ENCODE measurements at places on chromosomes 3 and 15. TPM values are rescaled to one million over a fixed set of nuclear protein-coding genes. Genes with fewer than 3 reads are reported as not detected.

DNA sequence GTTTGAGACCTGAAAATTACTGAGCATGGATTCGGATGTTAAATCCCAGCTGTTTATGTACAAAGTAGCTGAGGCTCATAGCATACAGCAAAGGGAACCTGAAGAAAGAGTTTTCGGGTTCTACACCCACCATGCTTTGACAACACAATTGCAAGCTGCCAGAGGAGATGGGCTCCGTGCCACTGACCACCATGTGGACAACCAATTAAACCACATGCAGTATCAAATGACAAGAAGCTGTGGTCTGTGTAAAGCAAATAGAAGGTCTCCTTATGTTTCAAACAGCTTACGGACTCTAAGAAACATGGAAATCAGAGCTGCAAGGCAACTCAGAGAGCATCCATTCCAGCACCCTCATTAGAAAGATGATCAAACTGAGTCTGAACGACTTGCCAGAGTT, 12.9 kb downstream of the GABRB3 start:
- H3K4me1 ChIP-seq = peaks cover 75% of the 10 kb centered on the region
- DNase-seq = no peak
- no peaks in the 10 kb centered on the region for H3K27me3 ChIP-seq
- no peak overlapping the region for H3K4me3 ChIP-seq

DNA sequence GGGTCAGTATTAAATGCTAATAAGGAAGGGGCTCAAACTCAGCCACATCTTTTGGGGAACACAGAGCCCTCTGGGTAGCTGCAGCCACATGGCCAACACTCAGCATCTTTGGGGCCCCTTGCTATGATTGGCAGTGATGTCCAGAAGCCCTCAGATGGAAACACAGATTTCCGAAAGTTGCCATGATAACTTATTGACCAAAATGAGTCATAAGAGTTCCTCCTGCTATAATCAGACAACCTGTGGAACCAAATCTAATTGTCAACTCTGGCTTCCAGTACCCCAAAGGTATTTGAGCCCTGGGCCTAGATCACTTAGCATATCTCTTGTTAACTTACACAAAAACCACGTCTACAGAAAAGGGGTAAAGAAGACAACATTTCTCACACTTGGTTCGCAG, 392.2 kb downstream of the KCNH8 start:
- H3K36me3 ChIP-seq = no peaks in the 10 kb centered on the region
- no peak for DNase-seq
- no peaks in the 10 kb centered on the region for H3K27me3 ChIP-seq
- H3K4me1 ChIP-seq = no peaks in the 10 kb centered on the region
- H3K27ac ChIP-seq = no peak overlapping the region

DNA sequence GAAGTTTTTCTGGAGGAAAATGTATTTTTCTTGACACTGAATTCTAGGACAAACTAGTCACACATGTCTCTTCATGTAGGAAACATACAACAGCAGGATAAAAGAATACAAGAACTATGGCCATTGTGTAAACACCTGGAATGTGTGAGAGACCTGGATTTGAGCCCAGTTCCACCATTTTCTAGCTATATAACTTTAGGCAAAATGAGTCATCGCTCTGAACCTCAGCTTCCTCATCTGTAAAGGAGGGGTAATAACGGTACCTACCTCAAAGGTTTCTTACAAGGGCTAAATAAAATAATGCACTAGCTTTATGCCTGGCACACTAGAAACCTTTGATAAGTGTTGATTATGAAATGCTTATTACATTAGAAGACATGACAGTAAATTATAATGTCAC, 57.8 kb downstream of the RIOX2 start:
- DNase-seq = no peak
- no peak overlapping the region for H3K4me3 ChIP-seq
- H3K4me1 ChIP-seq = peaks cover 12% of the 10 kb centered on the region
- H3K27me3 ChIP-seq = no peaks in the 10 kb centered on the region
- H3K36me3 ChIP-seq = no peaks in the 10 kb centered on the region
- no peak overlapping the region for H3K27ac ChIP-seq

DNA sequence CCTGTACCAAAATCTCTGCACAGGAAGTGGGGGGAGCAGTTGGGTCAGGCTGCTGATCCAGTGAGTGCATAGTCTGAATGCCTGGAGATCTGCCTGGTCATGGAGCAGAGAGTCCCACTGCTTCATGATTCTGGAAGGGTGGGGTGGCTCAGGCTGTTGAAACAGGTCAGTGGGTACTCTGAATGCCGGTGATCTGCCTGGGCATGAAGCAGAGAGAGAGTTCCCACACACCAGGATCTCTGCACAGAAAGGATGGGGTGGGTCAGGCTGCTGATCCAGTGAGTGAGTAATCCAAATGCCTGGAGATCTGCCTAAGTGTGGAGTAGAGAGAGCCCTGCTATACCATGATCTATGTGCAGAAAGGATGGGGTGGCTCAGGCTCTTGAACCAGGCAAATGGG, 16.1 kb upstream of the GCSAM start:
- DNase-seq = no peak
- no peaks in the 10 kb centered on the region for H3K27me3 ChIP-seq
- no peaks in the 10 kb centered on the region for H3K4me1 ChIP-seq
- H3K27ac ChIP-seq = no peak overlapping the region
- H3K4me3 ChIP-seq = no peak overlapping the region

Gene SETD2
- total RNA-seq = 45.2 TPM

- no peak overlapping the region for H3K27ac ChIP-seq
- no peaks in the 10 kb centered on the region for H3K4me1 ChIP-seq
- no peak for DNase-seq
- no peaks in the 10 kb centered on the region for H3K27me3 ChIP-seq
- H3K36me3 ChIP-seq = no peaks in the 10 kb centered on the region
These were observed 21.8 kb downstream of the MGLL start for GRCh38 chr3:127800508-127800907.

Gene NDN
- 98.1 TPM for total RNA-seq

GRCh38 chr3:25412269-25412668, 15.8 kb upstream of the RARB start:
- H3K27ac ChIP-seq = no peak overlapping the region
- H3K4me1 ChIP-seq = no peaks in the 10 kb centered on the region
- H3K27me3 ChIP-seq = no peaks in the 10 kb centered on the region
- DNase-seq = no peak
- H3K4me3 ChIP-seq = no peak overlapping the region

Gene GPR176
- 248 TPM for total RNA-seq

Gene SAMD7
- not detected for total RNA-seq

- peaks cover 21% of the 10 kb centered on the region for H3K4me1 ChIP-seq
- no peaks in the 10 kb centered on the region for H3K27me3 ChIP-seq
- H3K27ac ChIP-seq = no peak overlapping the region
- peaks cover 10% of the 10 kb centered on the region for H3K36me3 ChIP-seq
- H3K4me3 ChIP-seq = no peak overlapping the region
These were observed 7.3 kb downstream of the FYCO1 start for GRCh38 chr3:45988362-45988761.

DNA sequence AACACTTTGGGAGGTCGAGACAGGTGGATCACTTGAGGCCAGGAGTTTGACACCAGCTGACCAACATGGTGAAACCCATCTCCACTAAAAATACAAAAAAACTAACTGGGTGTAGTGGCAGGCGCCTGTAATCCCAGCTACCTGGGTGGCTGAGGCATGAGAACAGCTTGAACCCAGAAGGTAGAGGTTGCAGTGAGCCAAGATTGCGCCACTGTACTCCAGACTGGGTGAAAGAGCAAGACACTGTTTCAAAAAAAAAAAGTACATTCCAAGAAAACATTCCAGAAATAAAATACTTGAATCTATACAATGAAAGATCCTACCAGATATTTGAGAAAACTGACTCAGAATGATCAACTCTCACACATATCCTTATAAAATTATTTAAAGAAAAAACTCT, 30.4 kb downstream of the TFDP2 start:
- peaks cover 8% of the 10 kb centered on the region for H3K4me1 ChIP-seq
- DNase-seq = no peak
- H3K36me3 ChIP-seq = no peaks in the 10 kb centered on the region
- H3K27ac ChIP-seq = no peak overlapping the region

- peak overlapping the region; percentile 72 for H3K27ac ChIP-seq
- H3K27me3 ChIP-seq = no peaks in the 10 kb centered on the region
- peak overlapping the region; percentile 31 for H3K4me3 ChIP-seq
- H3K36me3 ChIP-seq = no peaks in the 10 kb centered on the region
These were observed 46.3 kb downstream of the NANOGP8 start for GRCh38 chr15:35038626-35039451.

Gene CHRNA7
- total RNA-seq = 5.1 TPM

GRCh38 chr3:147411815-147412241, 2.7 kb downstream of the ZIC1 start:
- H3K27ac ChIP-seq = no peak overlapping the region
- DNase-seq = peak; percentile 49
- H3K36me3 ChIP-seq = no peaks in the 10 kb centered on the region
- H3K4me3 ChIP-seq = peak overlapping the region; percentile 71
- H3K4me1 ChIP-seq = peaks cover 80% of the 10 kb centered on the region
- peaks cover 98% of the 10 kb centered on the region for H3K27me3 ChIP-seq

Gene ANP32A
- 190 TPM for total RNA-seq

- H3K4me3 ChIP-seq = no peak overlapping the region
- H3K27ac ChIP-seq = no peak overlapping the region
- DNase-seq = peak; percentile 91
- H3K27me3 ChIP-seq = no peaks in the 10 kb centered on the region
These were observed 38.2 kb upstream of the FAM174B start for GRCh38 chr15:92693691-92694331.

Gene C3orf22
- total RNA-seq = not detected

GRCh38 chr3:194976874-194977273, 291.2 kb downstream of the FAM43A start:
- no peaks in the 10 kb centered on the region for H3K27me3 ChIP-seq
- H3K4me1 ChIP-seq = no peaks in the 10 kb centered on the region
- H3K36me3 ChIP-seq = no peaks in the 10 kb centered on the region
- H3K27ac ChIP-seq = no peak overlapping the region
- DNase-seq = no peak
- no peak overlapping the region for H3K4me3 ChIP-seq

Gene EPHB1
- total RNA-seq = 5.2 TPM

DNA sequence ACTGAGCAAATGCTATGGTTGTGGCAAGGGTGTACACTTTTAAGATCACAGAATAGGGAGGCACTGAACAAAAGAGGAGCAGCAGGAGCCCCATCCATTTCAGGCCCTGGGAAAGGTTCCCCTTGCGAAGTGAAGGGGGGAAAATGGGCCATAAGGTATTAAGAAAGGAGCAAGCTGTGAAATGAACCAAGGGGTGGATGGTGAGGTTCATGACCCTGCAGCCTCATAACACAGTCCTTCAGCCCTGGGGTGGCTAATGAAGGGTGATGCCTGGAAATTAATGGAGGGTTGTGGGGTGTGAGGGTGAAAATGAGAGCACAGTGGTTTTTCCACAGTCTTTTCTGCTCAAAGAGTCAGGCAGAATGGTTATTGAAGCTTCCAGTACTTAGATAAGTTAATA, 150.1 kb downstream of the PDZRN3 start:
- peaks cover 3% of the 10 kb centered on the region for H3K4me1 ChIP-seq
- no peak overlapping the region for H3K4me3 ChIP-seq
- no peak overlapping the region for H3K27ac ChIP-seq
- DNase-seq = no peak

GRCh38 chr3:114307222-114307830, 13.5 kb downstream of the TIGIT start:
- H3K27me3 ChIP-seq = no peaks in the 10 kb centered on the region
- H3K27ac ChIP-seq = no peak overlapping the region
- no peak overlapping the region for H3K4me3 ChIP-seq
- H3K4me1 ChIP-seq = no peaks in the 10 kb centered on the region

Gene SPTBN5
- total RNA-seq = 1.1 TPM

Gene CAMK2N2
- total RNA-seq = 1.5 TPM

- H3K27me3 ChIP-seq = no peaks in the 10 kb centered on the region
- no peaks in the 10 kb centered on the region for H3K4me1 ChIP-seq
- no peaks in the 10 kb centered on the region for H3K36me3 ChIP-seq
These were observed 195.7 kb downstream of the ZIC4 start for GRCh38 chr3:147210676-147211075.

DNA sequence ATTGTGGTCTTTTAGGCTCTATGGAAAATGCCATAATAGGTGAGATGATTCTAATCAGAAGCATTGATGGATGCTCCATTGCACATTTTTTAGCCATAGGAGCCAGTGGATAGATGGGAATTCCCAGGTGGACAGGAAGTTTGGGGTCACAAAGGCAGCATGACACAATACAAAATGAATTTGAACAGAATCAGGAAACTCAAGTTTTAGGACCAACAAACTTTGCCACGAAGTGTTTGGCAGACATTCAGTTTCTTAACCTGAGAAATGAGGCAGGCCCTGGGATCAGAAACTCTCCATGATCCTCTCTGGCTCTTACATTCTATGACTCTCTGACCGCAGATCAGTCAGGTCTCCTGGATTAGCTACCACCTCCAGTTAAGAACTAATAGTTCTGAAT, 275.4 kb downstream of the TIGIT start:
- no peak for DNase-seq
- peaks cover 52% of the 10 kb centered on the region for H3K4me1 ChIP-seq
- H3K27ac ChIP-seq = no peak overlapping the region
- H3K27me3 ChIP-seq = no peaks in the 10 kb centered on the region

DNA sequence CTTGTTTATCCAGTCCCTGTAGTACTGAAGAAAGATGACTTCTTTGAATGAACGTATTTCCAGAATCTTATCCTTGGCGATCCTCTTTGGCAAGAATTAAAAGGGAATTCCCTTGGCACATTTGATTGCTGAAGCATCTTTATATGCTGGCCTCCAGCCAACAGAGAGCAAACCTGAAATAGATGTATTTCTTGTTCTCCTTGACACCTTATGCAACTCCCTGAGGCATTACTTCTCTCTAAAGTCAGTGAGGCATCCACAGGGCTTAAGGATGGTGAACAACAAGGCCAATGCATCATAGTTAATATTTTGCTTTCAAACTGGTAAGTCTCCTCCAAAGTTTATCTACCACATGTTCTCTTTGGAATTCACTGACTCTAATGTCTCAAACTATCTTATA, 450.9 kb upstream of the THRB start:
- no peaks in the 10 kb centered on the region for H3K36me3 ChIP-seq
- H3K4me1 ChIP-seq = no peaks in the 10 kb centered on the region
- H3K27ac ChIP-seq = no peak overlapping the region
- H3K4me3 ChIP-seq = no peak overlapping the region
- no peak for DNase-seq
- peaks cover 49% of the 10 kb centered on the region for H3K27me3 ChIP-seq

GRCh38 chr3:45252826-45253225, 26.7 kb upstream of the TMEM158 start:
- no peak for DNase-seq
- H3K4me1 ChIP-seq = peaks cover 6% of the 10 kb centered on the region
- H3K27ac ChIP-seq = no peak overlapping the region
- no peaks in the 10 kb centered on the region for H3K27me3 ChIP-seq

Gene LMAN1L
- total RNA-seq = not detected

Gene CYP8B1
- total RNA-seq = not detected

- H3K27ac ChIP-seq = no peak overlapping the region
- H3K4me3 ChIP-seq = no peak overlapping the region
- H3K27me3 ChIP-seq = no peaks in the 10 kb centered on the region
- no peak for DNase-seq
- no peaks in the 10 kb centered on the region for H3K36me3 ChIP-seq
These were observed 463.3 kb downstream of the MAGI1 start for GRCh38 chr3:65575376-65575840.
